Stimulated activated CD4-positive, alpha-beta T cell treated with anti-CD3 and anti-CD28 coated beads, Interleukin-12 subunit alpha, Interleukin-12 subunit beta, amount 100 ng/mL, for 24 hours (primary cell): ENCODE measurements at places on chromosomes 7 and 10.
A peak's percentile ranks its signal among the peaks of the same experiment; 100 is the strongest.

DNA sequence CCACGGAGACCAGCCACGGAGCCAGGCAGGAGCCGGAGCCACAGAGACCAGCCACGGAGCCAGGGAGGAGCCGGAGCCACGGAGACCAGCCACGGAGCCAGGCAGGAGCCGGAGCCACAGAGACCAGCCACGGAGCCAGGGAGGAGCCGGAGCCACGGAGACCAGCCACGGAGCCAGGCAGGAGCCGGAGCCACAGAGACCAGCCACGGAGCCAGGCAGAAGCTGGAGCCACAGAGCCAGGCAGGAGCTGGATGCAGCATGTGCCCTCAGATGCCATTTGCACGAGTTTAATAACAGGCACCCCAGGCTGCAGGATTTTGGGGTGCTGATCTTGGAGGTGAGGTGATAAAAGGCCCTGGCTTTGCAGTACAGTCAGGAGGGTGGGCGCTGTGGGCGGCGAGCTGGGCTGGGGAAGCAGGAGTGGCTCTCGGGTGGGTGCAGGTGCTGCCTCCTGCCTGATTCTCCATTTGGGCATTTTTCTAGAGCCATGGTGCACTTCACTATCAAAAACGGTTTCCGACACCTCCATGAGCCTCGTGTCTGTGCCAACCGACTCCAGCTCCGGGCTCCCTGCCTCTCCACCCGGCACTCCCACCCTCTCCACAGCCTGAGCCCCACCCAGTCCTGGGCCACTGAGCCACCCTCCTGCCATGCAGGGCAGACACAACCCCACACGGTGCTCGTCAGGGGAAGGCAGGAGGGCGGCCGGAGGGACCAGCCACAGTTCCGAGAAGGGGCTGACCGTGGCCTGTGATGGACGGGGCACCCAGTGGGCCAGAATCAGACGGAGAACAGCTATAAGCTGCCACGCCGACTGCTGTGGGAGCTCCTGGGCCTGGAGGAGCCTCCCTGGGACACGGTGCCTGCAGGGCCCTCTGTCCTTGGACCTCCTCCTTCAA is 40.8 kb upstream of the NKX6-2 start:
- DNase-seq: no peak

DNA sequence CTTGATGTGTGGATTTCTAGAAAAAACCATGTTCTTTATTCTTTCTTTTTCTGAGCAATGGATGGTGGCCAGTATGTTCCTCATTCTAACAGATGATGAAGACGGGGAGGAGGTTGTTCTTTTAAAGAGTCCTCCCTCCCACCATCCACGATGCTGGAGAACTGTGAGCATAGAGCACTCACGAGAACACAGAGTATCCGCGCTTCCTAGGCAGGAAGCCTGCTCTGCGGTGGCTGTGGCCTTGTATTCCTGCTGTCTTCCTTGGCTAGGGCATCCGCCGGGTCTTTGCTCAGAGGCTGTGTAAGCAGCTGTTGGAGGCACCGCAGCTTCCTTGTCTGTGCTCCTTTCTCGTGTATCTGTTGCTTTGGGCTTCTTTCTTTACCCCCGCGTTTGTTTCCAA is 214.2 kb downstream of the CCDC3 start:
- DNase-seq: no peak

DNA sequence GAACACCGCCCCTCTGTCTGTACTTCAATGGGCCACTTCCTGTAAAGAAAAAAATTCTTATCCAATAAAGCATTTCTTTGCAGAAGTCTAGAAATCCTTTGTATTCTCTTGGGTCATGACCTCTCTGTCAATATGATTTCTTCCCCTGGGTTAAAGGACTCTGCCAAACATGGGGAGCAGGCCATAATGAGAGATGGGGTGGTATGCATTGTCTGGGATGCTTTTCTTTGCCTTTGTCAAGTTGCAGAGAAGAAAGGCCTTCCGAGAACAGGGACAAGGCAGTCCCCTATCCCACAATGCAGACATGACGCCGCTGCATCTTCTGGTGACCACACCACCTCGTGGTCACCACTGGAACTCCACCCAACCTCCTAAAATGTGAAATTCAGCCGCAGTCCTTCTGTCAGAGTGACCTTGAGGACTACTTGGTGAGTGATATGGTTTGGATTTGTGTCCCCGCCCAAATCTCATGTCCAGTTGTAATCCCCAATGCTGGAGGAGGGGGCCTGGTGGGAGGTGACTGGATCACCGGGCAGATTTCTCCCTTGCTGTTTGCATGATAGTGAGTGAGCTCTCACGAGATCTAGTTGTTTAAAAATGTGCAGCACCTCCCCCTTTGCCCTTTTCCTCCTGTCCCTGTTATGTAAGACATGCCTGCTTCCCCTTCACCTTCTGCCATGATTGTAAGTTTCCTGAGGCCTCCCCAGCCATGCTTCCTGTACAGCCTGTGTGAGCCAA is 15.2 kb upstream of the FRMPD2 start:
- DNase-seq: peak; percentile 32

DNA sequence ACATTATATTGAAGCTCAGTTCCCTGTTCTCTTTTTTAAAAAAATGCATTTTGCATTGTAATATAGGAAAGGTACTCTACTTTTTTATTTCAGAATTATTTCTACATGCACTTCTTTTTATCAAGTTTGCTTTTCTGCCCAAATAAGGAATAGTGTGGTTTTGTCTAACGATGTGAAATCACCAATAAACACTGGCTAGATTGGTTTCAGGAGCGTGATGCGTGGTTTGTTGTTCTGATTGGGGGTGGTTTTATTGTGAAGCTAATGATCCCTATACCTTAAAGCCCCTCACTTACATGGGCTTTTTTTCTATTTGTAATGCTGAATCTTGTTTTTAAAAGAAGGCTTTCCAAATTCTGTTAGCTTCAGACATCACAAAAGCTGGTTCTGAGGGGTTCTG is 17.6 kb downstream of the ENTPD7 start:
- no peak for DNase-seq

DNA sequence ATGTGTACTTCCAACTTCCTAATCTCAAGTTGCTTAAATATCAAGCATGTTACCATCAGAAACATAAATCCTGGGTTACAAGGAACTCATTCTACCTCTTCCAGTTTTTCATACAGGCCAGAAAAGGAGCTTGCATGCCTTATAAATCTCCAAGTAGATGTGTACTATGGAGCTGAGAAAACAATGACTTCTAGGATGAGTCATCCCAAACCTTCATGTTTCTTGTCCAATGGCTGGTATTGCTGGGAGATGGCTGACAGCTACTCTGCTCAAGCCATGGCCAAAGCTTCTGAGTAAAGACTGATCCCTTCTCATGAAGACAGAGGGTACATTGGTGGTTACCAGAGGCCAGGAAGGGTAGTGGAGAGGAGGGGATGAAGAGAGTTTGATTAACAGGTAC is 8.6 kb downstream of the RAPGEF5 start:
- no peak for DNase-seq

DNA sequence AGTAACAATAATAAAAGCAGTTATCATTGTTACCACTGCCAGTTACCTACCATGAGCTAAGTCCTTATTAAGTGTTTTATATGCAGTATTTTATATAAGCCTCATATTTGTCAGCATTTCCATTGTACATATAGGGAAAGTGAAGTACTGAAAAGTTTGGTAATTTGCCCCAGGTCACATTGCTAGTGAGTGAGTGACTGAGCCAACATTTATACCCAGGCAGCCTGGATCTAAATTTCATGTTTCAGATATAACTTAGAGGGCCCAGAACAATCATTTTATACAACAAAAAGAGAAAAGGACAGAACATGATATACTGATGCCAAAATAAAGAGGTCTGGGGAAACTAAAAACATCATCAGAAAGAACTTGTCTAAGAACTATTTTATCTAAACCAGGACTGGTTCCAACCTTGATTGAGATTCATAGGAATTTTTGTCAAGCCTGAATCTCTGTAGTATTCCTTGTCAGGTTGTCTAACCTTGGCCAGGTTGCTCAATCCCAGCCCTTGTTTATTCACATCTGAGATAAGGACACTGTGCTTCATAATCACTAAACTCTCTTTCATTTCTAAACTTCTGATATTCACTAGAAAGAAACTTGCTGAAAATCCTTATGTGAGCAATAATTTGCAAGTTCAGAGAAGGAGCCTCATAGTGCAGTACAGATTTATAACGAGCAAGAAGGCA is 308.2 kb downstream of the IPMK start:
- no peak for DNase-seq
